ENCODE measurements at places on chromosomes 4 and X.
A peak's percentile ranks its signal among the peaks of the same experiment; 100 is the strongest.

- no peak for DNase-seq
Observed at GRCh38 chrX:109940411-109940810, 62.5 kb upstream of the TMEM164 start.

GRCh38 chr4:94926936-94927335 is 169.2 kb downstream of the BMPR1B start:
- no peak for DNase-seq

- DNase-seq = no peak
Observed at GRCh38 chrX:124651031-124651430, 304.7 kb downstream of the SH2D1A start.

GRCh38 chr4:102339018-102339417 is 6.3 kb downstream of the SLC39A8 start:
- DNase-seq = no peak

- no peak for DNase-seq
Observed at GRCh38 chr4:134189949-134190348, 11.6 kb downstream of the PABPC4L start.

- DNase-seq = no peak
Observed at GRCh38 chrX:47749185-47749967, 87.3 kb upstream of the ZNF81 start.

- DNase-seq = no peak
Observed at GRCh38 chr4:6384541-6384940, 87.9 kb downstream of the PPP2R2C start.

DNA sequence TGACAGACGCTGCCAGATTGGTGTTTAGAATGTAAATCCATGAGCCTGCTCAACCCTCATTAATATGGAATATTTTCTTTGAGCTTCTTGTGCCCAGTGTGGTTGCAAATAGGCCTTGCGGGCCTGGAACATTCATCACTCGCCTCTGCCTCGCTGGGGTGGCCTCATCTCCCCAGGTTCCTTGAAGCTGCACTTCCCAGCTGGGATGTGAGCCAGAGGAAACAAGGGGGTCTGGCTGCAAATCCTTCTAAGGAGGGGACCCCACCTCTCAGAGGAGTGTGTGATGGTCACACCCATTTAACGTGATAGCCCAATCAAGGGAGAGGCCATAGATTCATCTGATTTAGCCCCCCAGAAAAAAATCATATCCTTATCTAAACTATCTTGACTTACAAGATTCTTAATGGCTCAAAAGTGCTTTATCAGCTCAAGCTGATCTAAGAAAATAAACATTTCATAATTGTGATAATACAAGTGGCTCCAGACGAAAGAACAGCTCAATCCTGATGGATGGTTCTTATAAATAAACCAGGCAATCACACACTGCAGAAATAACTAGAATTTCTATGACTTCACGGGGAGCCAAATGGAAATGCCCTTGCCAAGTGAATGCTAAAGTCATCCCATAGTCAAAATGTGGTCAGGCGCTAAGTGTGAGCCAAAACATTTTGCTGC is 189.9 kb downstream of the PTTG2 start:
- no peak for DNase-seq

DNA sequence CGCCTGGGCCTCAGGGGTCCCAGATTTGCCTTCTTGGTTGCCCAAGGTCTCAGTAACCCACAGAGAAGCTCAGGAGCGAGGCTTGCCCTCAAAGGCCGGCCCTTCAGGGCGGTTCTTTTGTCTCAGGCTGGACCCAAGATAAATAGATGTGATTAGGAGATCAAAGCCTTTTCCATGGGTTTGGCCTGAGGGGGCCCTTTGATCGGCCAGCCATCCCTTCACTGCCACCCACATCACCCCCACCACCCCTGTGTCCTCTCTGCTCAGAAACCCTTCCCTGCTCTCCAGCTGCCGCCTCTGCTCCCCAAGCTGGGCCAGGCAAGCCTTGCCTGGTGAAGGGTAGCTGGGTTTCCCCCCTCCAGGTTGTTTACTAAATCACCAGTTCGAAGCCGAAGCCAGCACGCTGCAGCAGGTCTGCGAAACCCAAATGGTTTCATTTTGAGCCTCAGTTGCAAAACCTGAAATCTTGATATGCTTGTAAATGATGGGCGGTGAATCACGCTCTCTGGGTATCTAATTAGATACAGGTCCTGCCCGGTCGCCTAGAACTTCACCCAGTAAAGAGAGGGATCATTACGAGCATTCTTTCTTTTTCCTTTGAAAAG is 202.6 kb upstream of the BCOR start:
- no peak for DNase-seq

DNA sequence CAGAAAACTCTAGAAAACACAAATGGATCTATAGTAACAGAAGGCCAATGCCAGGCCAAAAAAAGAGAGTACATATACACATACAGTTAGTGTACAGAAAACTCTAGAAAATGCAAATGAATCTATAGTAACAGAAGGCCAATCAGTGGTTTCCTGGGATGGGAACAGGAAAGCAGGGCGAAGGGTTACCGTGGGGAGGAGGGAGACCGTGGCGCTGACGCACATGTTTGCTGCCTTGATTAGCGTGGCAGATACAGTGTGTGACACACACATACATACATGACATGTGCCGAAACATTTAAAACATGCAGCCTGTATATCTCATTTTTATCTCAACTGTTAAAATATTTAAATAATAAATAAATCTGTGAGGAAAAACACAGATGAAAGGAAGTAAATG is 14.7 kb downstream of the GAK start:
- no peak for DNase-seq

DNA sequence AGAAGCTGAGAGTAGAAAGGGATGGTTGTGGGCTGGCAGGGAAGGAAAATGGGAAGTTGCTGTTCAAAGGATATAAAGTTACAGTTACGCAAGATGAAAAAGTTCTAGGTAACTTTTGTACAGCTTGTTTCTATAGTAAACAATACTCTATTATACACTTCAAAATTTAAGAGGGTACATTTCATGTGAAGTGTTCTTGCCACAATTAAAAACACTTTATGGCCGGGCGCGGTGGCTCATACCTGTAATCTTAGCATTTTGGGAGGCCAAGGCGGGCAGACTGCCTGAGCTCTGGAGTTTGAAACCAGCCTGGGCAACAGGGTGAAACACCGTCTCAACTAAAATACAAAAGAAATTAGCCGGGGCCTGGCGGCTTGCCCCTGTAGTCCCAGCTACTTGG is 623.6 kb downstream of the STIM2 start:
- no peak for DNase-seq

DNA sequence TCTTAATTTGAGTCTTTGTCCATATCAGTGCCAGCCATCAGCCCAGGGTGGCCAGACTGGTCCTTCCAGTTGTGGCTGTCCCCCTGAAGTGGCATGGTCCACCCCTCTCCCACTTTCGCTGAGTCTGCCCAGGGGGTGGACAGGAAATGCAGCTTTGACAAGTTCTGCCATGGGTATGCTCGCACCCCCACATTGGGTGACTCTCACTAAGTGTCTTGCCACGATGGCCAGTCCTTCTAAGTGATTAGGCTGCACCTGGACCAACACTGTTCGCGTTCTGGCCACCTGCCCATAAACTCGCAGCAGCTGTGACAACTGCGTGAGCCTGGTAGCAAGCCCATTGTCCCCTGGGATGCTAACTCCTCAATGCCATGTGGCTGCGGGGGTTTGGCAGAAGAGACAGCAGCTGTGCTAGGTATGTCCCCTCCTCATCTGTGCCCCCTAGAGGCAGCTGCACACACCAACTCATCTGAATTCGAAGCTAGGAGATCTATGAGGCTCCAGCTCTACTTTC is 10.0 kb upstream of the LNX1 start:
- DNase-seq = peak; percentile 14

DNA sequence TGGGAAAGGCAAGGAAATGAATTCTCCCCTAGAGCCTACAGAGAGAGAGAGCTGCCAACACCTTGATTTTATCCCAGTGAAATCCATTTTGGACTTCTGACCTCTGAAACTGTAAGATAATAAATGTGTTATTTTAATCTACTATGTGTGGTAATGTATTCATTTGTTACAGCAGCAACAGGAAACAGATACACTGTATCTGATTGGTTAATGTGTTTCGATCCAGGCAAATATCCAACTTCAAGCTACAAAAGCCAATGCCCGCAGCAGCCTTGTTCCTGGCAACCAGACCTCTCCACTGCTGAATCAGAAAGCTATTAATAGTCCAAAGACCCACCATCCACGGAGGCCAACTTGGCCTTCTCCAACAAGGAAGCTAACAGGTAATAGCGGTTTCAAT is 318.1 kb downstream of the PTTG2 start:
- no peak for DNase-seq

- DNase-seq = no peak
Observed at GRCh38 chr4:181958446-181958845, 284.8 kb upstream of the TENM3 start.

- no peak for DNase-seq
Observed at GRCh38 chr4:128846063-128846462, 36.6 kb downstream of the JADE1 start.

GRCh38 chr4:62126064-62126732 is 926.1 kb downstream of the ADGRL3 start:
- no peak for DNase-seq

GRCh38 chr4:133969202-133969848 is 232.3 kb downstream of the PABPC4L start:
- no peak for DNase-seq

DNA sequence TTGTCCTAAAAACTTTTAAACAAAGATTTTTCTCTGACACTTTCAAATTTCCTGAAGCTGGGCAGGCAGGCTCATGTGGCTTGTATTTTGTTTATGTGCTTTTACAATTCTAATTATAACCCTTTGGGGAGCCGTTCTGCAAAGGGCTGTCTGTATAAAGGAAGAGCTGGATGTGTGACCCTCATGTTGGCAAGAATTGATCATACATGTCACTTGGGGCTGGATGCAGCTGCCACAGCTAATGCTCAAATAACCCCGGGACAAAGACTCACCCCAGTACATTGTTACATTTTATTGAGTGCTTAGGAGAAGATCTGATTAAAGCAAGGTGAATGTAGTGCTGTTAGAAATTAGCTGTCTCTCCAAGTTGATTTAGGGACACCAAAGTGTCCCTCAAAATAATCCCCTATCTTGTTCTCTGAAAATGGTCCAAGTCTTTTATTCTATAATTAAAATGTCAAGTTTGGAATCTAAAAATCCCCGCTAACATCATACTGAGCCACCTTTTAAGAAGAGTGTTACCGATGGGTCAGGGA is 13.0 kb upstream of the DAPP1 start:
- no peak for DNase-seq

DNA sequence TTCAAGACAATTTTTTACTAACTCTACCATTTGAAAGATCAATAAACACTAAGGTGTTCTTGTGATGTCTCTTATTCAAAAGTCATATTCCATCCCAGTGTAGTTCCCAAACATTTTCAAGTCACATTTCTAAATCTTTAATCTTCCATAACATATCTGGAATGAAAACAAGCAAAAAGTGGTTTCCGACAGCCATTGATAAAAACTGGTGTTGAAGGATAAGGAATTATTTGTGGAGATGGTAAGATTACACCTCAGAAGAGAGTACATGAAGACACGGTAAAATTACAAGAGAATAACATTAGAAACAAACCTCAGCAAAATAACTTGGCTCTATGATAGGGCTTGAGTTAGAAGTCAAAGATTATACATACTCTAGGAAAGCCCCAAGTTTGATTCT is 4.3 kb downstream of the CHIC2 start:
- no peak for DNase-seq

- no peak for DNase-seq
Observed at GRCh38 chr4:8114456-8115202, 44.0 kb downstream of the ABLIM2 start.
